Gastrocnemius medialis (tissue), 4 donors: ENCODE measurements at places on chromosomes 3 and 15. TPM values are rescaled to one million over a fixed set of nuclear protein-coding genes. Genes with fewer than 3 reads are reported as not detected.

GRCh38 chr3:36403661-36404060 lies 23.4 kb downstream of the STAC start:
- H3K4me1 ChIP-seq, result no peaks in the 10 kb centered on the region
- no peak overlapping the region for H3K27ac ChIP-seq

GRCh38 chr3:5874931-5875341 lies 687.4 kb downstream of the EDEM1 start:
- H3K27me3 ChIP-seq, result no peaks in the 10 kb centered on the region
- no peak overlapping the region for H3K27ac ChIP-seq
- no peaks in the 10 kb centered on the region for H3K4me1 ChIP-seq
- H3K36me3 ChIP-seq, result no peaks in the 10 kb centered on the region
- no peak overlapping the region for H3K4me3 ChIP-seq

Gene CXCR6
- total RNA-seq, result not detected

- no peaks in the 10 kb centered on the region for H3K4me1 ChIP-seq
- no peaks in the 10 kb centered on the region for H3K36me3 ChIP-seq
- H3K27me3 ChIP-seq, result no peaks in the 10 kb centered on the region
- no peak for DNase-seq
These were observed 50.3 kb upstream of the ATG7 start for GRCh38 chr3:11221818-11222415.

DNA sequence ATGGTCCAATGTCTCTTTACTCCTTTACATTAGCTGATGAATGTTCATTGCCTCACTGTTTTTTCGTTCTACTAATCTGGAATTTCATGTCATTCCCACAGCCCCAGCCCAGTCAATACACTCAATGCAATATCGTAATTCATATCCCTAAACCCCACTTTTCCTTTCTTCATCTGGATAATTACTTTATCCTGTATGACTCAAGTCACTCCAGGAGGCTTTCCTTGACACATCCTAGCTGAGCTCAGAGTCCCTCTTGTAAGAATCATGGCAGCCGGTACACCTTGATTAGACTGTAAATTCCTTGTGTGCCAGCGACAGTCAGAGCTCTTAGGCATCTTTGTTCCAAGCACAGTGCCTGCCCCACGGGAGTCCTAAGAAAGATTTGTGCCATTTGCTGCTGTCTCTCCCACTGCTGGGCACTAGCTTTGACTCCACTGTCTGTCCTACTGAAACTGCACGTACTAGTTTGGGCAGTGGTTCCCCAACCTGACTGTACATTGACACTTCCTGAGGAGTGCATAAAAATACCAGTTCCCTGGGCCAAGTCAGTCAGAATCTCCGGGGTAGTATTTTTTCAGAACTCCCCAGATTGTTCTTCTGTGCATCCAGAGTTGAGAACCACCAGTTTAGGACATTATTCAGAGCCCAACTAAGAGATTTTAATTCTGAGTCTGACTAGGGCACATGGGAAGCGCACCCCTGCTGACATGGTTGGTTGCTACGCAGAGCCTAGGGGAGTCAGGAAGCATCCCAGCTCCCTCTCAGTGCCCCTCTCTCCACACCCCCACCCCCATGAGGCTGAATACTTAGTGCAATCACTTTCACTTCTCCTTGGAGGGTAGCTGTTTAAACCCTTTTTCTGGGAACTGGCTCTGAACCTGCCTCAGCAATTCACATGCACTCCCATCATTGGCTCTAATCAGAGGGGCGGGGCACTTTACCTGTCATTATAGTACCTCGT lies 19.5 kb upstream of the C3orf70 start:
- no peaks in the 10 kb centered on the region for H3K27me3 ChIP-seq
- no peaks in the 10 kb centered on the region for H3K36me3 ChIP-seq

Gene THPO
- not detected for total RNA-seq

Gene ZNF660
- 0.20 TPM for total RNA-seq

- DNase-seq, result no peak
- no peak overlapping the region for H3K27ac ChIP-seq
- H3K27me3 ChIP-seq, result no peaks in the 10 kb centered on the region
- no peak overlapping the region for H3K4me3 ChIP-seq
- no peaks in the 10 kb centered on the region for H3K36me3 ChIP-seq
These were observed 26.2 kb downstream of the MAGEF1 start for GRCh38 chr3:184685646-184686045.

DNA sequence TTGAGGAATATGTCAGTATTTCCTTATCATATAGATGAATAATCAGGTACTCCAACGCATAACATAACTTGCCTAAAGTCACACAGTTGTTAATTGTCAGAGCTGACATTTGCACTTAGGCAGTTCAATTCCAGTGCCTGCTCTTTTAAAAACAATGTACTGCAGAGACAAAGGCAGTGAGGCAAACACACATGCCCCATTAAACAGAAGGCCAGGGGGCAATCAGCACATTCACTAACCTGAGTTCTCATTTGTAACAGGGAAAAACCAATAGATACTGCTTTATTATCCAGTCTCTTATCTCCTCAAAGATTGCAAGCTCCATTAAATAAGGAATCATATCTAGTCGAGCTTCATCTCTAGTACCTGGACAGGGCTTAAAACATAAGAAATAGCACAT lies 1017.4 kb downstream of the SQOR start:
- no peaks in the 10 kb centered on the region for H3K27me3 ChIP-seq
- no peak for DNase-seq
- no peaks in the 10 kb centered on the region for H3K36me3 ChIP-seq
- H3K4me3 ChIP-seq, result no peak overlapping the region
- H3K4me1 ChIP-seq, result no peaks in the 10 kb centered on the region

- no peaks in the 10 kb centered on the region for H3K27me3 ChIP-seq
- DNase-seq, result no peak
- H3K36me3 ChIP-seq, result no peaks in the 10 kb centered on the region
- no peak overlapping the region for H3K4me3 ChIP-seq
- H3K27ac ChIP-seq, result peak overlapping the region; percentile 41
These were observed 2.0 kb downstream of the MST1R start for GRCh38 chr3:49901366-49902339.
